ENCODE measurements at places on chromosomes 5 and 9. TPM values are rescaled to one million over a fixed set of nuclear protein-coding genes. Genes with fewer than 3 reads are reported as not detected.

DNA sequence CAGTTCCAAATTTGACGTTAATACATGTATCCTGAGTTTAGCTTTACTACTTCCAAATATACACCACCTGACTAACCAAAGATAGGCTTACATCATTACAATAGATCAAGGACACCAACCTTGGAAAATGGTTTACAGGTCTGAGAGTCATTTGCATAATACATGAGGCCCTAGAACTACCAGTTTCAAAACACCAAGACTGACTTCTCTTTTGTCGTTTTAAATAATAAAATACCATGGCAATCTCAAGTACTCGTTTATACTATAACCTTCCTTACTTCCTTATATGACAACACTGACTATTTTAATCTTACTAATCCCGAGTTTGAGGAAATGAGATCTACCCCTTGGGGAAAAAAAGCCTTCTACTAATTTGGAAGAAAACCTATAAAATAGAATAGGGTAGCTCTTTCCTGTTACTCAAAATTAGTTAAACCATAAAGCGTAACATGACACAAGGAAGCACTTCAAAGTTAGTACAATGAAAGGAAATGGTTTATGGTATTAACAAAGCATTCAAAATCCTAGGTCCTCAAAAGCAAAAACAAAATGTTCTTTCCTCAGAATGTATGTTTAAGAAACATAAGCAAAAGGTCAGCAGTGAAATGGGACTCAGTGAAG lies 42.1 kb downstream of the UBQLN1 start:
- DNase-seq = no peak

DNA sequence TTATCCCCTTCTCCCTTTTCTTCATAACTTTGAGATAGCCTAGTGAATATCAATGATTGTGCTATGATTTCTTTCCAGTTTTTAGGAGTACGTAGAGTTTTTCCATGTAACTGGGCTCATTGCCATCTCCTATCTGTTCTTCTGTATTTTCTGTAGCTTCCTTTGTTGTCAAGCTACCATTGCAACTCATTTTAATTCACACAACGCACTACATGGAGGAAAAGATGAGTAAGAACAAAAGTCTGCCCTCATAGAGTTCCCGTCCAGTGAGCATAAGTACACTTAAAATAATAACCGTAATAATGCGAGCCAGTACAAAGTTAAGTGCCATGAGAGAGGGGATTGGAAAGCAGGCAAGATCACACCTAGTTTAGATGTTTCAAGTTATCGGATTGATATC lies 177.7 kb downstream of the PAM start:
- DNase-seq = no peak

Gene CCL19
- total RNA-seq = not detected

DNA sequence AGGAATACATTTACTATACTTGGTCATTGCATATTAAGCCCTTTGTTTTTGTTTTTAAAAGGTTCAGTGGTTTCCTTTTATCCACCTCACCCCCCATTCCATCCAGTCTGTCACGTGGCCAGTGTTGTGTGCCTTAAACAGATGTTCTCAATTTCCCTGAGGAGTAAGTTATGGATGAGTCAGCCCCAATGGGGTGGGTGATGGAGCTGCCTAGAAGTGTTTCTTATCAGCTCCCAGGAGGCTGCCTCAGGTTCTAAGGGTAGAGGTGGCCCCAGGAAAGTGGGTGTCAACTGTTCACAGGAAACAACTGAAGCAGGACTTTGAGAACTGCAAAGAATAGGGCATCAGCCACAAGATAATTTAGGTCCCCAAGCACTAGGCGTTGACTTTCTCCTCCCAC lies 41.1 kb downstream of the ACTBL2 start:
- no peak for DNase-seq
